CD8-positive, alpha-beta memory T cell (primary cell): ENCODE measurements at places on chromosomes 1 and 21.

- no peak overlapping the region for H3K4me3 ChIP-seq
- no peak for DNase-seq
- H3K27ac ChIP-seq, result no peak overlapping the region
- H3K36me3 ChIP-seq, result no peaks in the 10 kb centered on the region
- H3K4me1 ChIP-seq, result no peaks in the 10 kb centered on the region
Observed at GRCh38 chr1:52952112-52952511, 25.0 kb downstream of the SCP2 start.

DNA sequence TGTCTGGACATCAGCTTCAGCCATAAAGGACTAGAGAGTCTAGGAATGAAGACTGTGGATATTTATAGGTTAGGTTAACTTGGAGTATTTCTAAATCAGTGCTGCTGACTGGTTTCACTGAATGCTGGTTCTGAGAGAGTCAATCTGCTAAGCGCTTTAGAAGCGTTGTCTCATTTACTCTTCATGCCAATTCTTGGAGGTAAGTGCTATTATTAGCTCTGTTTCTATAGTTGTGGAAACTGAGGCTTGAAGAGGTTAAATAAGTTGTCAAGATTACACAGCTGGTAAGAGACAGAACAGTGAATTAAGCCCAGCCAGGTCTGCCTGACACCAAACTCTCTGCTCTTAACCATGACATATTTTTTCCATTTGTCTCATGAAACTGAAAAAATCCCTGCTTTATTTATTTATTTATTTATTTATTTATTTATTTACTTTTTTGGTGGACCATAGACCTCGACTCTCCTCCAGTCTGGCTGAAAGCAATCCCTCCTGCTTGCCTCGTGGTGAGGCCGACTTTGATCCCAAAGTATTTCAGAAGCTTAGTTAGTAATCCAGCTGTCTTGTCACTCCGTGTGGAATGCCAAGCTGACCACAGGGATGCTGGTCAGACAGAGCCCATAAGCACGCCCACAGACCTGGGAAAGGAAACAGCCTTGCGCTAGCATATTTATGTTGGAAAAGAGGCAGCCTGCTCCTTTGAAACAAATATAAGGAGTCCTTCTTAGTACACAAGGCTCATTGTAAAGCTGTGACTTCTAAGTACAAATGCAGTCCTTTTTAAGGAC lies 16.9 kb downstream of the NTMT2 start:
- no peak overlapping the region for H3K4me3 ChIP-seq
- H3K36me3 ChIP-seq, result no peaks in the 10 kb centered on the region
- DNase-seq, result no peak
- H3K27me3 ChIP-seq, result no peaks in the 10 kb centered on the region

DNA sequence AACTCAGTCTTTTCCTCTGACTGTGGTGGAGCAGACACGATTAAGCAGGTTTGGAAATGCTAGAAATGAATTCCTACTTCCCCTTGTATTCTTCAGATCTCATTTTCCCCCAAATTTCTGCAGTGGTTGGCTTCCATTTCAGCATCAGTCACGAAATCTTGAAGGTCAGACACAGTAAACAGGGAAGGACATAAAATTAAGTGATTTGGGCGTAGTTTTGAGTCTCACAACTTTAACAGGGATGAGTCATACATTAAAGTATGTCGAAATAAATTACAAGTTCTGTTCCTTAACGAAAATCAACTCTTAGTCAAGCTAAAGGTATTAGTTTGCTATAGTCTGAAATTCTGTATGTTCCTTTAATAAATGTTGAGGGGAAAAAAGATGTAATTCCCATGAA lies 61.1 kb downstream of the HNRNPR start:
- no peaks in the 10 kb centered on the region for H3K27me3 ChIP-seq
- H3K36me3 ChIP-seq, result peaks cover 5% of the 10 kb centered on the region
- DNase-seq, result no peak
- no peak overlapping the region for H3K27ac ChIP-seq

DNA sequence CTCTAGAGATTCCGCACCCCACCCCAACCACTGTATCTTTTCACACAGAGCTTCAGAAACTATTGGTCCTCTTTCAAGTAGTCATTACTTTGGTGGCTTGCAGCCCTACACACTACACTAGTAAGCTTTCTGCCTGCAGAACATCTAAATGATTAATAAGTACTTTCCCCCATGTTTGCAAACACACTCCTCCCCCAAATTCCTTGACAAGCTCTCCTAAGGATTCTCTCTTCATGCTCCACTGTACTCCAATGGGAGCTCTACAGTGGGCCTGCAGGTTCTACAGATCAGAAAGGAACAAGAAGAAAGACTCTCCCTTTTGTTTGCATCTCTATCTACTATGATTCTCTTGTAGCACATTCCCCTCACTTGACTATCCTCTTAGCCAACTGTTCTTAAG lies 16.3 kb upstream of the NUF2 start:
- no peak overlapping the region for H3K4me3 ChIP-seq
- H3K36me3 ChIP-seq, result no peaks in the 10 kb centered on the region
- H3K27me3 ChIP-seq, result no peaks in the 10 kb centered on the region
- DNase-seq, result no peak
- H3K27ac ChIP-seq, result no peak overlapping the region

DNA sequence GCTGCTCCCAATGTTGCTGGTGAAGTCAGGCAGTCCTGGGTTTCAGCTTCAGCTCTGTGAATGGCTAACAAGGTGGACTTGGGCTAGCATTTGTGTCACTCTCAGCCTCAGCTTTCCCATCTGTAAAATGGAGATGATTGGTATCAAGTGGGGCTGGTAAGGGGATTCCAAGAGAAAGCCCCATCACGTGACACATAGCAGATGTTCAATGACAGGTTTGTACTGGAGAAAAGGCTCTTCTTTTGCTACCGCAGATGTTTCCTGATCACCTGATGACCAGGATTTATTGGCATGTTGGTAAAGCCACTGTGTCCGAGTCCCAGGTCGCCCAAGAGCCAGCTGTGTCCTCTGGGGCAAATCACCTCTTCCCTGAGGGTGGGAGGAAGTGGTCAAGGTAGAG lies 335.0 kb downstream of the MATN1 start:
- no peaks in the 10 kb centered on the region for H3K4me1 ChIP-seq
- DNase-seq, result no peak
- no peak overlapping the region for H3K4me3 ChIP-seq
- no peaks in the 10 kb centered on the region for H3K27me3 ChIP-seq
- H3K36me3 ChIP-seq, result no peaks in the 10 kb centered on the region
- no peak overlapping the region for H3K27ac ChIP-seq

DNA sequence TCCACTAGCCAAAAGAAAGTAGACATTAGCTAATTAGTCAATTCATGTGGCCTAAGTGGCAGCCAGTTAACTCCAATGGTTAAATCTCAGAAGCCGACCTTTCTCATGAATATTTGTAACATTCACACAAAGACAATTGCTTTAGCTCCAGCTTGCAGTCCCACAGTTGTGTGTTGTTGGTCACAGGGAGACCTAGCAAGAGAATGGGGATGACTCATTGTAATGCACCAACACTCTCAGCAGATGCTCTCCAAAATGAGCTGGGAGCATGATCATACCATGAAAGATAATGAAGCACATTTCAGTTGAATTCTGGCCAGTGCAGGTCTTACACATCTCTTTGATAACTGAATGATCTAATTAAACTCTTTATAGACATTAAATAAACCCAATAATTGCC lies 160.4 kb downstream of the HLX start:
- H3K36me3 ChIP-seq, result no peaks in the 10 kb centered on the region
- H3K27me3 ChIP-seq, result no peaks in the 10 kb centered on the region
- no peak overlapping the region for H3K4me3 ChIP-seq
- DNase-seq, result no peak
- H3K27ac ChIP-seq, result no peak overlapping the region

DNA sequence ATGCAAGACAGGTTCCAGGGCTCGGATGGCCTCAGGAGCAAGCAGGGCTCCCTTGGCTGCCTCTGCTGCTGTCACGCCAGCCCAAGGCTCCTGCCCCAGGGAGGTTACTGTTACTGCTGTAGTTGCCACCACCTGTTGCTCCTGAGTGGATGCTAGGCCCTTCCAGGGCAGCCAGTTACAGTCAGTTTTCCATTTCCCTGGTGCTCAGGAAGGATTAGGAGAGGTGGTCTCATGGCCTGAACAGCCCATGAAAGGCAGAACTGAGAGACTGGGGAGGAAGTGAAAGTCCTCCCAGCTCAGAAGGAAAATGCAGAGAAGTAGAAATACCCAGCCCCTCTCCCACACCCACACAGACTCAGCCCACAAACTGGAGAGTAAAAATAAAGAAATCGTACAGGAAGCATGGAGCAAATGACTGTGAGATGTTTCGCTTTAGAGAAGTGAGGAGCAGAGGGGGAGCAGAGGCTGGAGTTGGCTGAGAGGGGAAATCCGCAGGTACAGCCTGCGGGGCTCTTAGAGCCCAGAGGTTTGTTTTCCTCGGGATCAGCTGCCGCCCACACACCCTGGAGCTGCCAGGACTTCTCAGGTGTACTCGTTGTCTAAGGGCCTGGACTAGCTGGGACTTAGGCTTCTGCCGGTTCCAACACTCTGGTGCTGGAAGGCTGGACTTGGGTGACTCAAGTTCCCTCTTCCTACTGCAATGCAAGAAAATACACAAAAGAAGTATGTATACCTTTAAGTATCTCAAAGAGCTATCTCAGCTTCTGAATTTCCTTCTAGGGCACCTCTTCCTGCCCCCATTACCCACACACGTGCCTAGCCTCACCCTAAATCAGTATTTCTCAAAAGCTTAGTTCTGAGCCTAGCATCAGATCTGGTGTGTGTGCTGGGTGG lies 2.3 kb downstream of the IL6R start:
- H3K4me1 ChIP-seq, result peaks cover 76% of the 10 kb centered on the region
- no peak for DNase-seq
- peak overlapping the region; percentile 67 for H3K4me3 ChIP-seq

DNA sequence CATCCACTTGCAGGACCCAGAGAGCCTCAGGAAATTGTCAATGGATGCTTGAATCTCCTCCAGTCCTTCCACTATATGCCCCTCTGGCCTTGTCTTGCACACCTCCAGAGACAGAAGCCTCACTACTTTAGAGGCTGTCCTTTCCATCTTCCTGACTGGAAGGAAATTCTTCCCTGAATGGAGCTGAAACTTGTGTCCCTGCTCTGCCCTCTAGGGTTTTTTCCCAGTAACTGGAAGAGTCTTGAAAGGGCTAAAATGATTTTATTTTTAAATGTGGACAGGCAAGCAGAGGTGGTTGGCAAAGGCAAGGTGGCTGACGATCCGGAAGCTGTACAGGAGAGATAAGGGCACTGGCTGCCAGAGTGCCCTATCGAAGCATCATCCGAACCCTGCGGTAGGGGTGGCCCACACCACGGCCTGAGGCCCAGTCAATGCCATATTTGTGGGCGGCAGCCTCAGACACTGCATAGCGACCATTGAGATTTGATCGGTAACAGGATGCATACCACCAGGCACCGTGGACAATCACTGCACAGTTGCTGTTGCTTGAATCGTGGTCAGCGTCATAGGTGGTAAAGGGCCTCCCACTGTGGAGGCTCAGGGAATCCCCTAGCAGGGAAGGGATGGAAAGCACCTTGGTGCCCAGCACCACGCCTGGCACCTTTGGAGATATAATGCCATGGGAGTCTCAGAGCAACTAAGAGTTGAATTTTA lies 2.3 kb upstream of the MAP3K6 start:
- no peak overlapping the region for H3K27ac ChIP-seq
- H3K27me3 ChIP-seq, result no peaks in the 10 kb centered on the region
- no peak for DNase-seq
- no peak overlapping the region for H3K4me3 ChIP-seq

DNA sequence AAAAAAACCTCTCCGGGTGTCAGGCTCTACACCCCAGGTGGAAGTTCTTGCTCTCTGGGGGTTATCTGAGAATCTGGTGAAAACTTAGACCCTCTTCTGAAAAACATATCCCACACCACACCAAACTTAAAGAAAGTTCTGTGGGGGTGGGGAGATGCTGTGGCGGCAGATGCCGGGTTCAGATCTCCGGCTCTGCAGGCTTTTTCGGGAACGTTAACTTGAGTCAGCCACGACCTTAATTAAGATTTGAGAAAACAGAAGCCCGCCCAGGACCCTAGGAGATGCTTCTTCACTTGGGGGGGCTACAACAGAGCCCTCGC lies 2.3 kb downstream of the RCC2 start:
- peak overlapping the region; percentile 57 for H3K4me3 ChIP-seq
- peaks cover 8% of the 10 kb centered on the region for H3K36me3 ChIP-seq

DNA sequence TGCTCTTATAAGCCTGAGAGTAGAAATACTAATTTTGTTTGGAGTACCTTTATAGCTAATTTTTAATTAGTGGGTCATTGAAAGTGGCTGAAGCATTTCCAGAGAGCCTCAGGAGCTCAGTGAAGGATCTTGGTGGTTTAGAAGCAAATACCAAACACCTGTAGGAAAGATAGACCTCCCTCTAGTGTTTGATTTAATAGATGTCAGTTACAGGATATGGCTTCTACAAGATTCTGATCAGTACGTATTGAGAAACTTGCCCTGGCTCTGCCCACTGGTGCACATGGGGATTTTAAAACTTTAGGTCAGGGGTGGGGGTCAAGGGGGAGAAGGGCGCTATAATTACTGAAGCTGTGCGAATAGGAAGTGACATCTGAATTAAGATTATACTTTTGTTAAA lies 122.2 kb downstream of the POU2F1 start:
- H3K4me1 ChIP-seq, result no peaks in the 10 kb centered on the region
- DNase-seq, result no peak
- H3K36me3 ChIP-seq, result no peaks in the 10 kb centered on the region

DNA sequence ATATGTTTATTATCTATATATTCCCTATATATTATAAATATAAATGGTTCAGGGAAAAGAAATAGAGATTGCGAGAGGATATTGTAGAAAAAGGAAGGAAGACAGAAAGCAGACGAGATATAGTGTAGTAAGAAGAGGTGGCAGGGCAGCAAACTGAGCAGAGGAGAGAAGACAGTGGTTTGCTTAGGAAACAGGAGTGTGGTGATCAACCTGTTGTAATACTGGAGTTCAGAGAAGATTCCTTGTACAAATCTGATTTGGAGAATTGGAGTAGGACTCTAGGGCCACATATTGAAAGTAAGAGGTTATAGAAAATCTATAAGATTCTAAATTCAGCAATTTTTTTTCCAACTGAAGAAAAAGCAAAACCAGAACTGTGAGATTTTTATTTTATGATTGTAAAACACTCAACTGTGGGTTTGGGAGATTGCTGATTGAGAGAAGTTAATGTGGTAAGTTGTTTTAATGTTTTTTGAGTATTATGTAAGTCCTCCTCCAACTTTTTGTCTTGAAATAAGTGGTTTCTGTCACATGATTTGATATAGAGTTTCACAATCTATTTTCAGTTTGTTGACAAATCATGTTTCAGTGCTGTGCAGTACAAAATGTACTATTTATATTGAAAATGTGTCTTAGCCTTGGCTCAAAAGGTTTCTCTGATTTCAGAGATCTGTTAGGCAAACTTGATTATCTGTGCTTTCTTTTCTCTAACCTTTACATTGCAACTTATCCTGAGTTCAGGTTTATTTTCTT lies 9.6 kb upstream of the AMY2B start:
- H3K4me1 ChIP-seq, result no peaks in the 10 kb centered on the region
- DNase-seq, result no peak
- H3K27me3 ChIP-seq, result no peaks in the 10 kb centered on the region
- no peaks in the 10 kb centered on the region for H3K36me3 ChIP-seq
- no peak overlapping the region for H3K4me3 ChIP-seq
